Activated B cell treated with CpG ODN at 0.5 μM for 24 hours (primary cell): ENCODE measurements at places on chromosomes 3 and 15.

DNA sequence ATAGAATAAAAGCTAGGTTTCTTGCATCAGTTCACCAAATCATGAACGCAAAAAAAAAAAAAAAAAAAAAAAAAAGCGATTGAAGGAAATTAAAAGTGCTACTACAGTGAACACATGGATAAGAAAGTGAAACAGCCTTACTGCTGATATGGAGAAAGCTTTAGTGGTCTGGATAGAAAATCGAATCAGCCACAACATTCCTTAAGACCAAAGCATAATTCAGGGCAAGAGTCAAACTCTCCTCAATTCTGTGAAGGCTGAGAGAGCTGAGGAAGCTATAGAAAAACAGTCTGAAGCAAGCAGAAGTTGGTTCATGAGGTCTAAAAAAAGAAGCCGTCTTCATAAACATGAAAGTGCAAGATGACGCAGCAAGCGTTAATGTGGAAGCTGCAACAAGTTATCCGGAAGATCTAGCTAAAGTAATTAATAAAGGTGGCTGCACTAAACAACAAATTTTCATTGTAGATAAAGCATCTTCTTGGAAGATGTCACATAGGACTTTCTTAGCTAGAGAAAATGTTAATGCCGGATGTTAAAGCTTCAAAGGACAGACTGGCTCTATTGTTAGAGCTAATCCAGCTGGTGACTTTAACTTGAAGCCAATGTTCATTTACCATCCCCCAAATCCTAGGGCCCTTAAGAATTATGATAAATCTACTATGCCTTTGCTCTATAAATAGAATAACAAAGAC lies 19.2 kb downstream of the P3H2 start:
- H3K27me3 ChIP-seq = peaks cover 2% of the 10 kb centered on the region
- H3K4me1 ChIP-seq = no peaks in the 10 kb centered on the region
- H3K4me3 ChIP-seq = no peak overlapping the region

DNA sequence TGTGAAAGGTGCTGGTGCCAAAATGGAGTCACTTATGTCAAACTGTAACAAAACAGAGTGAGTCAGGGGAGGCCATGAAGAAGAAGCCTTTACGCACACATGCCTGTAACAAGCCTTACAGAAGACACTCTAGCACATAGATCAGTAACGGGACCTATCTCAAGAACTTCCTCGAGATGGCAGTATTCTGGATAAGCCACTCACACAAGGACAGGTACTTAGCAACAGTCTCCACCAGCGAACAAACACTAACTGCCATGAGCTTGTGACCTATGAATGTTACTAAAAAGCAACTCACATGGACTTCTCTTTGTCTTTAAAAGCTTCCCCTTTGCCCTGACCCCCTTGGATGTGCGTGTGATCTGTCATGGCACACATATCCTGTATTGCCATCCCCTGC lies 235.1 kb downstream of the CD47 start:
- no peak for DNase-seq
- no peaks in the 10 kb centered on the region for H3K27me3 ChIP-seq
- no peak overlapping the region for H3K4me3 ChIP-seq
- H3K36me3 ChIP-seq = no peaks in the 10 kb centered on the region
- no peak overlapping the region for H3K27ac ChIP-seq

DNA sequence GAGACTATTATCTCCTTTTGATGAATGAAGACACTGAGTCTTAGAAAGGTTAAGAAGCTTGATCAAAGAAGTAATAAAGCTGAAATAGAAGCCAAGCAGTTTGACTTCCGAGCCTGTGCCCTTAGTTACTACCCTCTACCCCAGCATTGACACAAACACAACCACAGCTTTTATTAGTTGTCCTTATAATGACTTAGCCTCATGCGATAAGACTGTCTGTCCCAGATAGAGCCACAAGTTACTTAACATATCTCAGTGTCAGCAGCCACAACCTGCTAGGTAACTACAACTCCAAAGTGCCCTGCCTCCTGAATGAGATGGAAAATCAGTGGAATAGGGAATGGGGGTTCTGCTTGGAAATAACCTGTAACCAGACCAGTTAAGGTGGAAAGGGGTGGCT lies 781.6 kb upstream of the CFAP20DC start:
- no peaks in the 10 kb centered on the region for H3K36me3 ChIP-seq
- DNase-seq = no peak
- H3K27me3 ChIP-seq = no peaks in the 10 kb centered on the region
- no peaks in the 10 kb centered on the region for H3K4me1 ChIP-seq

- no peak for DNase-seq
- no peak overlapping the region for H3K4me3 ChIP-seq
- H3K27me3 ChIP-seq = no peaks in the 10 kb centered on the region
- peak overlapping the region; percentile 59 for H3K27ac ChIP-seq
- H3K36me3 ChIP-seq = peaks cover 56% of the 10 kb centered on the region
Measured at GRCh38 chr3:16337856-16338540, 73.0 kb downstream of the OXNAD1 start.

DNA sequence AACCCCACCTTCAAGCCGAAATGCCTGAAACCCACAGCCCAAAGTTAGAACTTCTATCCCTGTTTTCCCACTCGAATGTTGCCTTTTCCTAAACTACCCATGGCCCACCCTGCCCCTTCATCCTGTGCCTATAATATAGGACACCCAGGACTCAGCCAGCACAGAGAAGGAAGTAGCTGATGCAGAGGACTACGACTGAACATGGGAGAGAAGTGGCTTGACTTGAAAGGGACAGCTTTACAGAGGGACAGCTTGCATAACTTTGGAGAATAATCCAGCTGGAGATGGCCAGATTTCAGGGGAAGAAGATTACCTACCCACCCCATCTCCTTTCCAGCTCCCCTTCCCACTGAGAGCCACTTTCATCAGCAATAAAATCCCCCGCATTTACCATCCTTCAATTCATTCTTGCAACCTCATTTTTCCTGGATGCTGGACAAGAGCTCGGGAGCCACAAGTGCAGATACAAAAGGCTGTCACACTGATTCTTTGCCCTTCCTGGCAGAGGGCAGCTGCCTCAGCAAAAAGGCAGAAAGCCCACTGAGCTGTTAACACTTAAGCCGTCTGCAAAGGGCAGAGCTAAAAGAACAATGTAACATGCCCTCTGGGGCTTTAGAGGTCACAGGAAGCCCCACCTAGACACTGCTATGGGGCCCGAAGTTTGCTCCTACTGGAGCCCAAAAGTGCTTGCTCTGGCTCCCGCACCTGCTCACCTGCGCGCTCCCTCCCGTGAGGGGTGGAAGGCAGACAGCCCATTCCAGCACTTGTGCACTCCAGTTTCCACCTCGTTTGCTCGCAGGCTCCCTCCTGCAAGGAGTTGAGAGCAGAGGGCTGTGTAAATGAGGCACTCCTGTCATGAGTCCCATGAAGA lies 224.0 kb downstream of the TBC1D5 start:
- no peak overlapping the region for H3K27ac ChIP-seq
- peaks cover 18% of the 10 kb centered on the region for H3K36me3 ChIP-seq
- H3K4me1 ChIP-seq = peaks cover 34% of the 10 kb centered on the region
- no peak overlapping the region for H3K4me3 ChIP-seq

DNA sequence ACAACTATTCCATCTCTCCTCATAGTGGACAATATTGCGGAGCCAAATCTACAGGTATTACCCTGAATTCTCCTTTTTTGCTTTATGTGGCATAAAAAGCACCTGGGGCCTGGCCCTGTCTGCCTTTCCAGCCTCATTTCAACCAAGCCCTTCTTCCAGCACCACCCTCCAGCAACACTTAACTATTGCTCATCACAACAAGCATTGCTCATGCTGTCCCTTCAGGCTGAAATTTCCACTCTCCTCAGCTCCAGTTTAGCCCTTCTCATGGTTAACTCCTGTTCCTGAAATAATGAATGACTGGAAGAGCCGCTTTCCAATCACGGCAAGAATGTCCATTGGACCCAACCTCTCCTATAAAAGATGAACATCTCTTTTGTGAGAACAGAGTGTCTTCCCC lies 107.4 kb downstream of the P2RY1 start:
- no peaks in the 10 kb centered on the region for H3K27me3 ChIP-seq
- H3K27ac ChIP-seq = no peak overlapping the region
- no peaks in the 10 kb centered on the region for H3K4me1 ChIP-seq
- H3K4me3 ChIP-seq = no peak overlapping the region

- H3K4me3 ChIP-seq = peak overlapping the region; percentile 73
- no peak overlapping the region for H3K27ac ChIP-seq
- H3K4me1 ChIP-seq = peaks cover 21% of the 10 kb centered on the region
- H3K27me3 ChIP-seq = peaks cover 62% of the 10 kb centered on the region
- H3K36me3 ChIP-seq = no peaks in the 10 kb centered on the region
Measured at GRCh38 chr15:93088200-93088980, 621 bp downstream of the RGMA start.
